ENCODE measurements at places on chromosomes 7 and 10. TPM values are rescaled to one million over a fixed set of nuclear protein-coding genes. Genes with fewer than 3 reads are reported as not detected.

The ZNF804B gene
- not detected for total RNA-seq

DNA sequence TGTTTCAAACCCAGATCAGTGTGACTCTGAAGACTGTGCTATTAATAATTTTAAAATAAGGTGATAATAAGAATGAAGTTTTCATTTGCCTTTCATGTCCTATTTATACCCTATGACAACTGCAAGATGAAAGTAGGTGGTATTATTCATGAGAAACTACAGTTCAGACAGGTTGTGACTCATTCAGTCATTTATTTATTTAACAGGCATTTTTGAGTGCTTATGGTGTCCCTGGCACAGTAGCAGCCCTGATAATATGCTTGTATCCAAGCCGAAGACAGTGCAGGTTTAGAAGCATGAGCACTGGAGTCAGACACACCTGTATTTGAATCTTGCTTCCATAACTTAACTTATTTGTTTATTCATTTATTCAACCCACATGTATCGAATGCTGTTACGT, 87.1 kb downstream of the FZD1 start:
- H3K4me1 ChIP-seq, result no peaks in the 10 kb centered on the region
- no peak for DNase-seq
- no peaks in the 10 kb centered on the region for H3K27me3 ChIP-seq

GRCh38 chr7:49643736-49644135, 129.7 kb upstream of the VWC2 start:
- peaks cover 13% of the 10 kb centered on the region for H3K4me1 ChIP-seq
- H3K27me3 ChIP-seq, result no peaks in the 10 kb centered on the region

The NUTM2A gene
- 0.35 TPM for total RNA-seq

- no peaks in the 10 kb centered on the region for H3K36me3 ChIP-seq
- no peak overlapping the region for H3K27ac ChIP-seq
- no peak for DNase-seq
These were observed 6.3 kb downstream of the ABCC2 start for GRCh38 chr10:99788598-99789256.

DNA sequence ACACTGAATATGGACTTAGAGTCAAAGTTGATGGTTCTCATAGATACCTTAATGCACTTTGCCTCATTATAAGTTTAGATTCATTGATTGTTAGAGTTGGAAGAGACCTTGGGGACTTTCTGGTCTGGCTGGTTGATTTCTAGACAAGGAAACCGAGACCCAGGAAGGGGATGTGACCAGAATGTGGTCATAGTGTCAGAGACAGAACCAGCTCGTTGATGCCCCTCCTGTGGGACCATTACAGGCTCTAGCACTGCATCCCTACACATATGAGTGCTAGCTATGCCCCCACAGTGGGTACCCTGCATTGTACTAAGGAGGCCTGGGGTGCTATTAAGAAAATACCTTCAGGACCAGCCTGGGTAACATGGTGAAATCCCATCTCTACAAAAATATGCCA, 306.6 kb downstream of the CAMK1D start:
- no peaks in the 10 kb centered on the region for H3K27me3 ChIP-seq
- peaks cover 8% of the 10 kb centered on the region for H3K36me3 ChIP-seq
- DNase-seq, result no peak
- H3K4me1 ChIP-seq, result peaks cover 26% of the 10 kb centered on the region

DNA sequence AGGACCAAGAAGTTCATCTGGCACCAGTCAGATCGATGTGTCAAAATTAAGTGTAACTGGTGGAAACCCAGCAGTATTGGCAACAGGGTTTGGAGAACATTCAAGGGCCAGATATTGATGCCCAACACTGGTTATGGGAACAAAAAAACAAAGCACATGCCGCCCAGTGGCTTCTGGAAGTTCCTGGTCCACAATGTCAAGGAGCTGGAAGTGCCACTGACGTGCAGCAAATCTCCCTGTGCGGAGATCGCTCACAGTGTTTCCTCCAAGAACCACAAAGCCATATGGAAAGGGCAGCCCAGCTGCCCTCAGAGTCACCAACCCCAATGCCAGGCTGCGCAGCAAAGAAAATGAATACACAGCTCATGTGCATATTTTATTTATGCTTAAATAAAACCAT, 10.1 kb upstream of the C7orf33 start:
- H3K4me1 ChIP-seq, result peaks cover 47% of the 10 kb centered on the region
- H3K27me3 ChIP-seq, result peaks cover 6% of the 10 kb centered on the region
- DNase-seq, result no peak
- H3K36me3 ChIP-seq, result no peaks in the 10 kb centered on the region
